ENCODE measurements at places on chromosomes 4 and X.

DNA sequence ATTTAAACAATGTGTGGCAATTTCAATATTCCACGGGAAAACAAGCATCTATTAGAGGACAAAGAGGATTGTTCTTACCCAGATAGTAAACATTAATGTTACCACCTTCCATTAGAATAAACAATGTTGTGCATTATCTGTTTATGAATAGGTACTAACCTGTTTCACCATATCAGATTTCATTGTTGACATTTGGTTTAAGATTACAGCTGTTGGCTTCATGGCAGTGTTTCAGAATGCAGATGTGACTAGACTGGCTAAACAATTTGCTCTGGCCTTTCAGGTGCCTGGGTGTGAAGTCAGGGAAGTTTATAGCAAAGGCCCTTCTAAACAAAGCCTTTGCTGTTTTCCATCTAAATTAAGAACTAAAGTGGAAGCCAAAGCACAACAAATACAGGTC is 464.7 kb upstream of the FAM47C start:
- no peak for DNase-seq

DNA sequence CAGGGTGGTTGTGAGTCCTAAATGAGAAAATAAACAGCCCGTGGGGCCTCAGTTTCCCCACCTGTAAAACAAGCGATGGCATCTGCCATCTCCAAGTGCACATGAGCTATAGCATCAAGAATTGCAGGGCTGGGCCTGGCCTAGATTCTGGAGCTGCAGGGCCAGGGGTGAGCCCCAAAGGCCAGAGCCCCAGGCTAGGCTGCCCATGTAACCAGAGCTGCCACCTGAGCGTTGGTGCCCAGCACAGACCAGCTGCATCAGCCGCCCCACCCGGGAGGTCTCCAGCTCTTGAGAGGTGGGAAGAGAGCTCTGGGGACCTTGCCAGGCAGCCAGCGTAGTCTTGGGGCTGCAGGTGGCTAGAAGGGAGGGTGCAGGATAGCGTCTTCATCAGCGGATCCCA is 27.0 kb upstream of the GPR78 start:
- no peak for DNase-seq

DNA sequence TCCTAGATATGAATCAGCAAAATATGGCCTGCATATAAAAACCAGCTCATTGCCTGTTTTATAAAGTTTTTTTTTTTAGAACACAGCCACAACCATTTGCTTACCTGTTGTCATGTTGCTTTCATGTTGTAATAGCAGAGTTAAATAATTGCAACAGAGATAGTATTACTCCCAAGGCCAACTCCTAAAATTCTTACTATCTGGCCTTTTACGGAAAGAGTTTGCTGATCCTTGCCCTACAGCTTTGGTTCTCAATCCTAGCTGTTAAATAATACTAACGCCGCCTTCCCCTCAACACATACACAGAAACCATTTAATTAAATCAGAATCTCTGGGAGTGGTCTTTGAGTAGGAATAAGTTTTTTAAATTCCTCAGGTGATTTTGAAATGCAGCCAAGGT is 231.3 kb upstream of the TET2 start:
- no peak for DNase-seq

GRCh38 chrX:10922159-10922558 is 189.0 kb upstream of the HCCS start:
- DNase-seq: no peak

GRCh38 chr4:2537011-2537830 is 774 bp downstream of the FAM193A start:
- peak; percentile 59 for DNase-seq

GRCh38 chrX:44080083-44080482 is 106.9 kb upstream of the NDP start:
- no peak for DNase-seq

- no peak for DNase-seq
These were observed 40.3 kb downstream of the PPP3CA start for GRCh38 chr4:101306764-101307615.

DNA sequence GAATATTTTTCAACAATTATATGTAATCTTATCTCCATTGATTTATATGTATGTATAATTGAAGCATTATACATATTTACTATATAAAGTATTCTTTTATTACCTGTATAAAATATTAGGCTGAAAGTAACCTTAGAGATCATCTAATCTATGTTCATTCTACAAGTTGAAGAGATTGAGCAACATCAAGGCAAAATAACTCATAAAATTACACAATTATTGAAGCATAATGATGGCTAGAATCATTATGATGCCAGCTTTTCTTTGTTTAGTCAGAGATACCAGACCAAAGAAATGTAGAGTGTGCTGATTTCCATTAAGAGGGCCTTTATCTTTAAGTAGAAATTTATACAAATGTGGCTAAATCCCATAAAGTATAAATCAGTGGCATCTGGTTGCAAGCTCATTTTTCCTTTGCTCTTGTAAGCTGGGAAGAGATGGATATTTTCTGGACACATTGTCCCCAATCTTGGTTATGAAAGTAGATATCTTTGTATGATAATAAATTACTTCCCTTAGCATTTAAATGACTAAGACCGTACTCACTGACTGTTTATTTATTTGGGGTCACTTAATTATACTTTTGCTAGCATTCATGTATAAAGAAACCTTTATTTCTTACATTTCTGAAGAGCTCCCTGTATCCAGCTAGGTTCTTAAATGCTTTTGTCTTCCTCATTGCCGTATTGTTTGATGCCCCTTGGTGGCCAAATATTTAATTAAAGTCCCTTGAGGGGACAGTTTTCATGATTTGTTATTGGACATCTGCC is 339.8 kb downstream of the PCDH7 start:
- no peak for DNase-seq

DNA sequence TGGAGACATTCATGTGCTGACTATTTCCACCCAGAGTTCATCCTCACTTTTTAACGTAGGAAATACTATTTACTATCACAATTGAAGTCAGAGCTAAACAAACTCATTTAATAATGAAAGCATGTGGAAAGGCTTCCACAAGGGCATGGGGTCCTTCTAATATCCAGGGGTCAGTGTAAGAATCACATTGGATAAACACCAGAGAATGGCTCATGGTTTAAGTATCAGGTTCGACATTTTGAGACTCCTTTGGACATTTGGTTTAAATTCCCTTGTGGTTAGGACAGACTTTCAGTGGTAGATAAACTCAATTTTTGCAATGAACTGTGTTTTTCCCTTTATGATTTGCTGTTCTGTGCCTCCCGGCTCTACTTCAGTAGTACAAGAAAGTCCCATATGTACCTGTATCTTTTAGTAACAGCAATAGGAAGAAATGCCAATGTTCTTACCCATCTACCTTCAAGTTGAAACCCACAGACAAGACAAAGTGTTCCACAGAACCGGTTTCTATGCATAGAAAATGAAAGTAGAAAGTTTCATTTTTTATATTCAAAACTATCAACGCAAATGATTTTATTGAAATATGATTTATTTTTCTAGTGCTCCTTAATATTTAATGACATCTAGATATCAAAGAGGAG is 589.0 kb upstream of the FAM241A start:
- DNase-seq: no peak

DNA sequence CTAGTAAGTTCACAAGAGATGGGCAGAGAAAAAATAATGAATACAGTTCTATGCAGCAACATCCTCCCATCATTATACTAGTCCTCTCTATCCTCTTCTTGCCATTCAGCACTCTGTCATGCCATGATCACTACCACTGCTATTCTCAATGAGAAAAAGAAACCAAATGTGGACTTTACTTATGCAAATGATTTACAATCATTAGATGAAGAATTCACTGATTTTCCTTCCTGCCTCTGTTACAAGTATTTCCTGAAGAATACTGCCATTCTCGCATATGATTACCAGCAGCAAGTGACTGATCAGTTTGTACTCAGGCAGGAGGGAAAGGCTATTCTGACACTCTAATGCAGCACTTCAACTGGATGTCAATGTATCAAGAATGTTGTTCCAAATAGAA is 50.3 kb downstream of the WDFY3 start:
- DNase-seq: no peak

Measured in CD4-positive, alpha-beta T cell treated with Interleukin-17A for 1 hour (primary cell).